ENCODE measurements at places on chromosomes 2 and 18.

DNA sequence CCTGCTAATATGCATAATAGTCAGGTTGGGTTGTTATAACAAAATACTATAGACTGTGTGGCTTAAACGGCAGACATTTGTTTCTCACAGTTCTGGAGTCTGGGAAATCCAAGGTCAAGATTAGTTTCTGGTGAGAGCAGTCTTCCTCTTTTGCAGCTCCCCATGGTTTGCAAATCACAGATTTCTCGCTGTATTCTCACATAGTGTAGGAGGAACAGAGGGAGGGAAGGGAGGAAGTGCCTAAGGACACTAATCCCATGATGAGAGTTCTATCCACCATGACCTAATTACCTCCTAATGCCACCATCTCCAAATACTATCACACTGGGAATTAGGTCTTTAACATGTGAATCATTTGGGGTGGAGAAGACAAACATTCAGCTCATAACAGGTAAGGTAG lies 20.1 kb upstream of the PTH2R start:
- DNase-seq: no peak

- DNase-seq: no peak
Observed at GRCh38 chr18:34592961-34593382, 117.1 kb upstream of the DTNA start.

GRCh38 chr2:64260817-64261216 lies 116.6 kb upstream of the PELI1 start:
- no peak for DNase-seq

GRCh38 chr18:79918615-79919011 lies 32.8 kb downstream of the SLC66A2 start:
- no peak for DNase-seq

DNA sequence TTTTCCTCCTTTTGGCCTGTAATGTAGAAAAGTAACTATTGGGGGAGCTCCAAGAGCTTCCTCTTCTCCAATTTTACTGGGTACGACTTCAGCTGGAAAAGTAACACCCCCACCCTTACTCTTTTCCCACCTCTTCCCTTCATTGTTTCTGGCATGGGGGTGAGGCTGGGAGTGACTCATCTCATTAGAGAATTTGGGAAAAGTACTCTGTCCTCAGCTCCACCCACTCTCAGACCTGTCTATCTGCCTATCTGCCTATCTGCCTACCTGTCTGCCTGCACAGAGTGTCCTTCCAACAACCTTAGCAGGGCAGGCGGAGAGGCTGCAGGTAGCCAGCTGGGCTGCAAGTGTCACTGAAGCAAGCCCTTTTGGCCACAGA lies 93.6 kb downstream of the EPHA4 start:
- no peak for DNase-seq

GRCh38 chr2:110863726-110864125 lies 131.4 kb downstream of the ACOXL start:
- DNase-seq: no peak

DNA sequence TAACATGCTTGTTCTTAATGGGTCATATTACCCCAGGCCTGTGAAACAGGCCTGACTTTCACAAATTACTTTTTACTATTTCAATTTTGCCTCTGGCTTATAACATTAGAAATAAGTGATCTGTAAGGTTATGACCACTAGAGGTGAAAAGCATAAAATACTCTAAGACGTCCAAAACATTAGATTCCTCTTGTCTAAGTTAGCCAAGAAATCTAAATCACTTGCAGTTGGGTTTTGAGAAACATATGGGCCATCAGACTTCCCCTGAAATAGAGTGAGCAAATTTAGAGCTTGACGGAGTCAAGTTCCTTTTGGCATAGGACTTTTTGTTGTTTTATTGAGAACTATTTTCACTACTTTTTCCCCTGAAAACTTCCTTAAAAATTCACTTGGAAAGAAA lies 32.7 kb upstream of the RIT2 start:
- no peak for DNase-seq

DNA sequence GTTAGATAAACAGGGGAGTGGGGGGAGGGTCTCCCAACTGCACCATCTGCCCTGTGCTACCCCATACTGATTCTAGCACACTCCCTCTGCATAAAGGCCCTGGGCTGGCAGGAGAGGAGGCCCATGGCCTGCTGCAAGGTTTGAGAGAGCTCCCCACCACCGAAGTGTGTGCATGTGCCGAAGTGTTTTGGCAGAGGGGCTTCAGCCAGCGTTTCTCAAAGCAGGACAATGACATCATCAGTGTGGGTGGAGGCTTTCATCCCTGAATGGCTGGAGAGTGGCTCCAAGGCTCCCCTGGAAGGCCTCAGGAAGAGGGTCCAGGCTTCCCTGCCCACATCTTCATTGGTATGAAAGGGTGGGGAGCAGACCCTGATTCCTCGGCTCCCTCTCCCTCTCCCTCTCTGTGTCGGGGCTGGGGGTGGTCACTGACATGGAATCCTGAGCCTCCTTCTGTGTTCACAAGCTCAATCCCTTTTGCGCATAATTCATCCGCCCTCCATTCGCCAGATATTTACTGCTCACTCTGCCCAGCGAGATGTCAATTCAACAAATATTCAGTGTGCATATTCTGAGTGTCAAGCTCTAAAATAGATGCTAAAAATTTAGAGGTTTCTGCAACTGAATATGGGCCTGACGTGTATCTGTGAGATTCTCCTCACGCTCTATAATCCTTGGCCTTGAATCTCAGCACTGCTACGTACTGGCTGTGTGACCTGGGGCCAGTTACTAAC lies 122.1 kb downstream of the CELF4 start:
- DNase-seq: no peak

DNA sequence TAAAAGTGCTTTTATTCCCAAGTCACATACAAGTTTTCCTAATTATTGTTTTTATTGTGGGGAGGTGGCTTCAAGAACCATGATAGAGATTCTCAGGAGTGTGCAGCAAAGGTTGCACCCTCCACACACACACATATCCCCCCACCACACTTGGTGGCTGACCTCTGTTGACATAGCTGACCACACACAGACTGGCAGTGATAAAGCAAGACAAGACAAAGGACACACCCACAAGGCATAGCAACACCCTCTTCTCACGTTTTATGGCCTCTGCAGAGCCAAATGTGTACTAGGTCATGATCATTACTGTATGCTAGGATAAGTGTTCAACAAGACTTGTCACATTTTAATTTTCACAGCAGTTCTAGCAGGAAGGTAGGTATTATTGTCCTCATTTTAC lies 143.0 kb upstream of the EPC2 start:
- DNase-seq: no peak

- no peak for DNase-seq
Observed at GRCh38 chr2:118622913-118623312, 224.5 kb downstream of the EN1 start.

- no peak for DNase-seq
Observed at GRCh38 chr2:195466427-195466826, 190.6 kb upstream of the SLC39A10 start.

DNA sequence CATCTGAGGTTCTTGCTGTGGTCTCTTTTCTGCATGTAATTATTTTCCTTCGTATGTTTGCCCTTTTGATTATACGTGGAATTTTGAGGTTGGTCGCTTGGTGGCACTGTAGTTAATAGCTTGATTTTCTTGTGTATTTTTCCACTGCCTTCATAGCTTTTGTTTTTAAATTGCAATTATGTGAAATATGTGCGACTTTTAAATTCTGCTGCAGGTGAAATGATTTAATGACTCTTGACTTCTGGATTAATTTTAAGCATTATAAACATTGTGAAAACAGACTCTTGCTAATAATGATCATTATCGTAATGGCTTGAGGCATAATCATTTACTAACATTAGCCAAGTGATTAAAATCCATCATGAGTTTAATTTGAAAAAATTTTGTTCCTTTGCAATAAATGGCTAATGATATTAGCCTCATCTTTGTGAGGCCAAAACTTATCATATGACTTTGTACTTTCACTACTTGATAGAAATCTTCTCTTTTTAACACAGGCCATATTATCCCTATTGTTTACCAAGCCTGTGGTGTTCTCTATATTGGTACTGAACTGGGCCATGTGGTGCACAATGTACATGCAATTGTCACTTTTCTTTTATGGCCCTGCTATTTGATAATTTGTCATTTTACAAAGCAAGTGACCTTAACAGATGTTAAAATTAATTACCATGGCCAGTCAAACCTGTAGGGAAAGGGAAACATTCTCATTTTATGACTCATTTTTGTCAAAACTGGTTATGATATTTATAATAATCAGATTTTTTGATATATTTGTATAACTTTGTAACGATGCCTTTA lies 62.8 kb upstream of the NEUROD1 start:
- DNase-seq: no peak

GRCh38 chr2:178386986-178387597 lies 63.9 kb downstream of the PRKRA start:
- DNase-seq: no peak

GRCh38 chr2:201644001-201644400 lies 698 bp upstream of the TMEM237 start:
- DNase-seq: no peak

DNA sequence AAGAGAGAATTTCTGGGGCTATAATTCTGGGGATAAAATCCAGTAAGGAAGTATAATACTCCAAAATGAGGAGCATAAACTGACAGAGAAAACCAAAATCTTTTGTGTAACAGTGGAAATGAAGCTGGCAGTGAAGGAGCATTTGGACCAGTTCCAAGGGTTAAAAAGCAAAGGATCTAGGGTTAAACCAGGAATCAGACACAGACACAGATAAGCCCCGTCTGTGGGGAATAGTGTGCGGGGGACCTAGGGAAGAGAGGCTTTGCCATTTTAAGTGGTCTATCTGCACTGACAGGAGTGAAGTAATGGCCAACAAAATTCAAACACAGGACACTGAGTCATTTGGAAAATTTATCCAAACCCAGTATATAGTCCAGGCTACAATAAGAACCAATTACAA lies 23.4 kb downstream of the SAP130 start:
- DNase-seq: no peak

- DNase-seq: no peak
Observed at GRCh38 chr2:4029081-4029480, 325.7 kb downstream of the DCDC2C start.

DNA sequence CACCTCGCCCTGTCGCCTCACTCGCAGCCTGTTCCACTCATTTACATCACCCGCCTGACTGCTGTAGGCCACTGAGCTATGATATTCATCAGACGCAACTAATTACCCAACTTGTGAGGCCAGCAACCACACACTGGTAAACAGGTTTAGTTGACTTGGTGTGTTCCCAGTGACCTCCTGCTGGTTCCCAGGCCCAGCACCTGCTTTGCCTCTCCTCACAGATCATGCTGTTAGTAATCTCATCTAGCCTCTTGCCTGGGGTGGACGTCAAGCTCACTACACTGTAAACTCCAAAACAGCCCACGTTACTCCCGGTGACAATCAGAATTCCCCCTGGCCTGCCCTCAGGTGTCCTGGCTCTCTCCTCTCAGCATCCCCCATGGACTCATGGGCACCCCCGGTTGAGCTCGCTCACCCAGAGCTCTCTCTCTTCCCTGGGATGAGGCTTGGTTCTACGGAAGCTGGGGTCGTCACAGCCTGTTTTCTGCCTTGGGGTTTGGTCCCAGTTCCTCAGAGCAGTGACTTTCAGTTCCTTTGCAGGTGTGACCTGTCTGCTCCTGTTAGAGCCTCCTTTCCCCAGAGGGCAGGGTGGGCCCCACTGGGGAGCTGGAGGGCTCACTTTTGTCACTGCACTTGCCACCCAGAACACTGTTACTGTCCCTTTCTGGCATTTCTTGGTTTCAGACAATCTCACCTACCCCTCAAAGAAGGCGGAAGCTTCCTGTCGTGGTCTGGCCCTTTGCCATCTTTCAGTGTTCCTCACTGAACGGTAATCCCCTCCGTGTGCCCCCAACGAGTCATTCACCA lies 40.3 kb downstream of the INPP5D start:
- DNase-seq: no peak

GRCh38 chr2:140600116-140600515 lies 1530.7 kb downstream of the LRP1B start:
- DNase-seq: no peak

DNA sequence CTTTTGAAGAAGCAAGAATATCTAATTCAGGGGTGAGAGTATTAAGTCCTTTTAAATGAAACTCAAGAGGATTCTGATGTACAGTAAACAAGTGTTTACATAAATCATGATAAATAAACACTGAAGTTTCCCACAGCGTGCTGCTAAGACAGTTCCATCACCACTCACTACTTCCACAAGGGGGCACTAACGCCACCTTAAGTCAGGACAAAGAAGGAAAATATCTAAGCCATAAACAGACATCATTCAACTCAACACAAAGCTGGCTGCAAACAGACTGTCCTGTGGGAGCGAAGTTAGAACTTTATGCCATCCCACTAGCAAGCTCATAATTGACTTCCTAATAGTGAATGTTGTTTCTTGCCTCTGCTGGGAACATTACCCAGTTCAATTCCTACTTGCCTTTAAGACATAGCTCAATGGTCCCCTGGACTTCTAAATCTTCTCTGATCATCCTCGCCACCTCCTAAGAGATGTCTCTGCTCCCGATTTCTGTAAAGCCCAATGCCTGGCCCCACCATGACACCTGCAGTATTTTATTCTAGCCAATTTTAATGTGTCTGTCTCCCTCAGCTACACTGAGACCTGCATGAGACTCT lies 36.5 kb downstream of the MRPL44 start:
- DNase-seq: peak; percentile 45

DNA sequence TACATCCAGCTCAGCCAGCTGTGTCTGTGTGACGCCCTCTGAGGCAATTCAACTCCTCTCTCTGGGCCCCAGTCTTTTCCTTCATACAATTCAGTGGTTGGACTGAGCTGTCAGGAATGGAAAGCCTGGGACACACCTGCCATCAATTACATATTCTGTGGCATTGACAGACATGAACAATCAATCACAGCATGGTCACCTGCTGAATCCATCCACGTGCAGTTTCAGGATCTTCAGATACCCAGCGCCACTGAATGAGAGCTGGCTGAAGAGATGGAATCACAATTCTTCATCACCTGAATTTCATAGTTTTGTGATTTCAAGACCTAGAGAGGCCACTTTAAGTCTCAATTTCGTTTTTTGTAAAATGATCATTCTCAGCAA lies 5.1 kb downstream of the ADRA2B start:
- no peak for DNase-seq

- no peak for DNase-seq
Observed at GRCh38 chr18:36733150-36733549, 95.7 kb downstream of the TPGS2 start.

GRCh38 chr18:63143330-63143771 lies 176.2 kb downstream of the BCL2 start:
- no peak for DNase-seq

DNA sequence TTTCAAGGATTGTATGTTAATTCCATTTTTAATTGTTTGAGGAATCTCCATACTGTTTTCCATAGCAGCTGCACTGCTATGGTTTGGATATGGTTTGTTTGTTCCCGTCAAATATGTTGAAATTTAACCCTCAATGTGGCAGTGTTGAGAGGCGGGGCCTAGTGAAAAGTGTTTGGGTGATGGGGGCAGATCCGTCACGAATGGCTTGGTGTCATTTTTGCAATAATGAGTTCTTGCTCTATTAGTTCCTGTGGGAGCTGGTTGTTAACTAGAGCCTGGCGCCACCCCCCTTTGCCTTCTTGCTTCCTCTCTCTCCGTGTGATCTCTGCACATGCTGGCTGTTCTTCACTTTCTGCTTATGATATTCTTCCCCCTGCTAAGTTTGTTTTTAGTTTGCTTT lies 71.4 kb upstream of the LDLRAD4 start:
- DNase-seq: no peak

GRCh38 chr2:120761164-120761861 lies 25.6 kb downstream of the GLI2 start:
- DNase-seq: no peak

- DNase-seq: no peak
Observed at GRCh38 chr2:152486737-152487400, 151.9 kb downstream of the FMNL2 start.

GRCh38 chr2:133148187-133148586 lies 420.1 kb downstream of the NCKAP5 start:
- no peak for DNase-seq

GRCh38 chr2:99565227-99565626 lies 75.4 kb upstream of the REV1 start:
- DNase-seq: no peak
